ENCODE measurements at places on chromosomes 4 and X.

DNA sequence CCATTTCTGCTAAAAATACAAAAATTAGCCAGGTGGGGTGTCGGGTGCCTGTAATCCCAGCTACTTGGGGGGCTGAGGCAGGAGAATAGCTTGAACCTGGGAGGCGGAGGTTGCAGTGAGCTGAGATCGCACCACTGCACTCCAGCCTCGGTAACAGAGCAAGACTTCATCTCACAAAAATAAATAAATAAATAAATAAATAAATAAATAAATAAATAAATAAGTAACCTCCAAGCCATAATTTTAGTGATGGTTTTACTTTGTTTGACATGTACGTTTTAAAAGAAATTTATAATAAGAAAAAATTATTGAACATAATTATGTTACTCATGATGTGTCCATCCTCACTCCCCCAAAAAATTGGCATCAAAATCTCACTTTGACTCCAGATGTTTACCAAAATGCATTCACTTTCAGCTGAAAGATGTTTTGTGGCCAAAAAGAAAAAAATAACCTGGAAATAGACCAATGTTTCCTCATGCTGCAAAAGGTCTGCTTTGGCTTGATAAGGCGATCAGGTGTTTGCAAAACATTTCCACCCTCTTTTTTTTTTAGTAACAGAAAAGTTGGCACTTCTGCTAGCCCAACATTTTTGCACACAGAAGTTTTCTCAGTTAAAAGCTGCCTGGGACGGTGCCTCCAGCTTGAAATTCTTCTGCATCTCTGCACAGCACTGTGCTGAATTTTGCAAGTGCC lies 42.2 kb upstream of the DHRSX start:
- no peak for DNase-seq

GRCh38 chrX:136892412-136892811 lies 11.9 kb upstream of the RBMX start:
- no peak for DNase-seq

GRCh38 chr4:3442460-3442958 lies 741 bp downstream of the HGFAC start:
- DNase-seq = no peak

GRCh38 chr4:153204247-153204671 lies at the start of gene TRIM2:
TRIM2 (plus strand) TSS chr4:153204443; CDS start chr4:153204531, 88 bp downstream.
- DNase-seq = peak; percentile 96

DNA sequence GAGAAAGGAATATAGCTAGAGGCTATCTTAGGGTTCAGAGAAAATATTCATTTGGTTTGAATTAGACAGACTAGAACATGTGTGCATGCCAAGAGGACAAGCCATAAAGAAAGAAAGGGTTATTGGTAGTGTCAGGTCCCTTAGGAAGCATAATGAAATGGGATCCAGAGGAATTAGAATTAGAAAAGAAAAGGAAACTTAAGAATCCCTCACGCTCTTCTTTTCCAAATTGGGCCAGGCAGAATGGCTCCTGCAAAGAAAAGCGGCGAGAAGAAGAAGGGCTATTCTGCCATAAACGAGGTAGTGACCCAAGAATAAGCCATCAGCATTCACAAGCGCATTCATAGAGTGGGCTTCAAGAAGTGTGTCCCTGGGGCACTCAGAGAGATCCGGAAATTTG lies 4.9 kb upstream of the ABCG2 start:
- DNase-seq = no peak

DNA sequence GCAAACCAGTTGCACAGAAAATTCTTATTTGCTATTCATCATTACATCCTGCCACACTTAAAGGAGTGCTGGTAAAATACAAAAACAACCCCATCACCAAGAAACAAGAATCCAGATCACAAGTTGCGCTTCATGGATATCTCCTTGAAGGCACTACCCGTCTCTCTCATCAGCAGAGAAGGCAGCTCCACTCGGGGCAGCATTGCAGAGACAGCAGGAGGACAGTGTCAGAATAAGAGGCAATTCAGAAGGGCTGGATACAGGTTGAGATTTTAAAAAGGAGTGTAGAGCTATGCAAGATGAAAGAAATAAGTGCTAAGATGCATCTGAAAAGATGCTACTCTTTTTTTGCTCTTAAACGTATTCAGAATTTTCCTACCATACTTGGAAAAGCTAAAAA lies 71.4 kb downstream of the LDB2 start:
- DNase-seq = no peak

DNA sequence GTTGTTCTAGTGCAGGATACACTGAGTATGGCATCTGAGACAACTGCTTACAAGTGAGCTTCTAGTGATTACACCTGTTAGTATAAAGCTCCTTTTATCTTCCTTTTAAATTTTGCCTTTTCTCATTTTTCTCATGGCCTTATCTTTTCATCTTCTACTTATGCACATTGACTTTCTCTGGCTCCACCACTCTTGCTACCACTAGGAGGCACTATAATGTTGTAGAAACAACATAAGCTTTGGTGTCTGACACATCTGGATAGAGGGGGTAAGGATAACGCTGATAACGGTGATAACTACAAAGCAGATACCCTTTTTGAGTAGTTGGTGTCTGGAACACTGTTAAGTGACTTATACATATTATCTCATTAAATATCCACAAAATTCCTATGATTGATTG lies 187.4 kb upstream of the TEX13C start:
- DNase-seq = peak; percentile 13

DNA sequence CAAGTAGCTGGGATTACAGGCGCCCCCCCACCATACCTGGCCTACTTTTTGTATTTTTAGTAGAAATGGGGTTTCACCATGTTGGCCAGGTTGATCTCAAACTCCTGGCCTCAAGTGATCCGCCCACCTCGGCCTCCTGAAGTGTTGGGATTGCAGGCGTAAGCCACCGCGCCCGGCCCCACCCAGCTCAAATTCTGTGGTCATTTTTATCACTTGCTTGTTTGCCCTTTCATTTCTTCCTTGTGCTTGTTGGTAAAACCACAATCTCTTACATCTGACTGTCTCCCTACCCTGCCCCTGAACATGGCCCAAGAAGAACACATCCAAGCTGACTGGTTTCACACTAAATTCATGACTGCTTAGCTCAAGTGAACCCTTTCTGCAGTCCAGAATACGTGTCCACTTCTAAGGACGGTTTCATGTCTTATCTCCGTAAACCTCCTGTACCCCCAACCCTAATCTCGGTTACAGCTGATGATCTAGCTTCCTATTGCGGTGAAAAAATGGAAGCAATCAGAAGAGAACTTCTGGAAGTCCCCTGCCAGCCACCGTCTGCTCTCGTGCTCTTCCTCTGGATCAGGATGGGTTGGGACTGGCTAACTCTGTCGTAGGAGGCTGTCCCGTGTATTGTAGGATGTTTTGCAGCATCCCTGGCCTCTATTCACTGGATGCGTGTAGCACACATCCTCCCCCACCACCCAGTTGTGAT lies 5.4 kb upstream of the RS1 start:
- DNase-seq = peak; percentile 19

- DNase-seq = no peak
These were observed 188.4 kb downstream of the UNC5C start for GRCh38 chr4:95360256-95360903.

DNA sequence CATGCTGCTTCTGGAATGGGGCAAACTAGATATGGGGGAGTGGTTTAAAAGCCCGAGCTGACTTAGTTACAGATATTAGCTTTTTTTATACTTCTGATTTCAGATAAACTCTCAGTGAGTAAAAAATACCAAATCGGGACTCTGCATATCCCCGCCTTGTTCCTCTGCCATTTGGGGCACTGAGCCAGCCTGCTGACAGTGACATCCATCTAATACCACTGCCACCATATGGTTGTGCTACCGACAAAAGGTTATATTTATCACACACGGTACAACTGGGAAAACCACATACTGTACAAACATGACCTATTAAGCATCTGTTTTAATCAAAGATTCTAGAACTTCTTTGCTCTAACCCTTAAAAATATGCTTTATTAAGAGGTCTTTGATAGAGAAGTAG lies 78.7 kb downstream of the GALNT7 start:
- DNase-seq = no peak

DNA sequence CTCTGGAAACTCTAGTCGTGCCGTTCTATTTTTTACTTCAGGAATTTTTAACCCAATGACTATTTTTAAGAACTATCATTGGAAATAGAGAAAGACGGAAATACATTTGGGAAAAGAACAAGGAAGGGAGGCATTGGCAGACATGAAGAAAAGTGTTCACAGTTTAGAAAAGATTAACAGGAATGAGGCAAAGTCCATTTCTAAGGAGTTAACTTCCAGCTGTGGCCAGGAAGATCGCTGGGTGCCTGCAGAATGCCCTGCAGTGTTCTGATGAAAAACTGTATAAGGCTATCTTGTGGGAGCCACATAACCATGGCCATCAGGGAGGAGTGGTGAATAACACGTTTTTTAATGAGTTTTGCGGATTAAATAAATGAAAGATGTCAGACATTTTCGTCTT lies 150.6 kb upstream of the VCX3A start:
- no peak for DNase-seq

- no peak for DNase-seq
These were observed 113.3 kb upstream of the OTUD4 start for GRCh38 chr4:145293658-145294057.

- DNase-seq = no peak
These were observed 25.8 kb upstream of the LIMCH1 start for GRCh38 chr4:41512136-41512535.

- no peak for DNase-seq
These were observed 654.6 kb downstream of the IL1RAPL1 start for GRCh38 chrX:29241809-29242208.

GRCh38 chrX:22664826-22665225 lies 334.9 kb upstream of the DDX53 start:
- no peak for DNase-seq

GRCh38 chrX:132257116-132257515 lies 37.9 kb upstream of the RAP2C start:
- no peak for DNase-seq

GRCh38 chr4:178481564-178481963 lies 1039.3 kb upstream of the AGA start:
- DNase-seq = no peak

GRCh38 chr4:155784637-155785036 lies 25.8 kb downstream of the GUCY1B1 start:
- no peak for DNase-seq

DNA sequence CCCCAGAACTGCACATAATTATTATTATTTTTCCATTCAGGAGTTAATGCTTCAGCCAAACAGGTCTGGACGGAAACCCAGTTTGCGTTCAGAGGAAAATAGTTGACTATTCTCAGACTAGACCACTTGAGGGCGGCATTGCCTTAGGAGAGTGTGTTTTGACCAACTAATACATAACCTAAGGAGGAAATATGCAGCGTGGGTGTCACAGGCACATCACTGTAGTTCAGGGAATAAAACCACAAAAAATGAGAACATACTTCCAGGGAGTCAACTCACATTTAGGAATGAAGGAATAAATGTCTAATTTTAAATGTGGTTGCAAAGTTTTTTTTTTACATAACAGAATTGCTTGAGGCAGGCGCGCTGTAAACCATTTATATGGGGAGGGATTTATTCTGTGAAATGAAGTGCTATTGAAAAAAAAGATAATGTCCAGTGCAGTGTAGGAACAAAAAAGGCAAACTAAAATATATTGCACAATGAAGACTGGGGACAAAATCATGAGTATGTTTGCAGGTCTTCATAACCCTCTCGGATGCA lies 93.3 kb downstream of the SYNPO2 start:
- DNase-seq = peak; percentile 81

DNA sequence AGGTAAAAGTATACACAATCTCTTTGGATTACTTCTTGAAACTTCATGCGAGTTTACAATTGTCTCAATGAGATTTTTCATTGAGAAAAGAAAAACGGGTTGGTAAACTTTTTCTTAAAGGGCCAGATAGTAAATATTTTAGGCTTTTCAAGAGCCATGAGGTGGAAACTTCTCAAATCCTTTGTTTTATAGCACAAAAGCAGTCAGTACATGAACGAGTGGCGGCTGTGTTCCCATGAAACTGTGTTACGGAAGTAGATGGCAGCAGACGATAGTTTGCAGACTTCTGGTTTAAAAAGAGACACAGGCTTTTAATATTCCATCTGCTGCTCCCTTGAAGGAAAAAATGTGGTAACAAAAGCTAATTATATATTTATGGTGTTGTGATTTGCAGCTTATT lies 332.0 kb downstream of the TENM3 start:
- DNase-seq = no peak

GRCh38 chr4:111610681-111611080 lies 534.6 kb upstream of the FAM241A start:
- no peak for DNase-seq

GRCh38 chr4:154691229-154691628 lies 52.6 kb upstream of the LRAT start:
- DNase-seq = no peak

DNA sequence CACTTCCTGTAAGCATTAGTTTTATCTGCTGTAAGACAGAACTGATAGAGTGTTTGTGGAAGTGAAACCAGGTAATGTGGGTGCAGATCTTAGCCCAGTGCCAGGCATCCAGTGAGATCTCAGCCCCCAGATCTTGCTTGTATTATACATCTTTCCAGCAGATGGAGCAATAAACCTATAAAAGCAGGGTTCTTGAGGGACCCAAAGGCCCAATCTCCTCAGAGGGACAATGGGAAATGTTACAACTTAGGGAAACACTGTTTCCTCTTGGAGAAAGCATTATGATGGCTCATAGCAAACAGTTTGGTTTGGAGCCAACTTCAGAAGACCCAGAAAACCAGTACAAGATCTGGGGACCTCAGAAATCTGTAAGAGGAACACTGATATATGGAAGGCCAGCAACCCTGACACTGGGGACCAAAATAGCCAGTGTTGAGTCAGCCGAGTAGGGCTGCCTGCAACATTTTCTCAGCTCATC lies 206.3 kb downstream of the SLC7A11 start:
- DNase-seq = peak; percentile 83

- no peak for DNase-seq
These were observed 72.7 kb upstream of the HGFAC start for GRCh38 chr4:3368841-3369760.

- DNase-seq = no peak
These were observed 76.6 kb downstream of the DCK start for GRCh38 chr4:71070015-71070414.

DNA sequence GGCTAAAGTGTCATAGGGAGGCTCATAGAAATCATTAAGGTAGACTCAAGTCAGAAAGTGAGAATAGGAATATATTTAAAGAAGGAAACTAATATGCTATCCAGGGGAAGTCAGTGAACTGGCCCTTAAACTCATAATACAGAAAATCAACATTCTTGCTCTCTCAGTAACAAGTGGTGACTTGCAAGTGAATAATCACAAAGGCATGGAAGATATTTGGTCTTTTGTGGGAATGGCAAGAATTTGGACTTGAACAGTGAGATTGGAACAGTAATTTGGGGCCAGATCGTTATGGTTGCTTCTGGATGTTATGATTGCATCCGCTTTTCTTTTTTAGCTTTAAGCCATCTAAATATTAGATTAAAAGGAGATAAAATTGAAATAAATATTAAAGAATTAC lies 103.8 kb downstream of the TBC1D19 start:
- no peak for DNase-seq

- peak; percentile 41 for DNase-seq
These were observed 441 bp downstream of the SLC9B2 start for GRCh38 chr4:103075894-103076746.
